Left kidney (tissue), 8 donors: ENCODE measurements at places on chromosomes 1 and 21. TPM values are rescaled to one million over a fixed set of nuclear protein-coding genes. Genes with fewer than 3 reads are reported as not detected.

- no peak for DNase-seq
Measured at GRCh38 chr1:109266965-109267364, 16.0 kb downstream of the PSRC1 start.

DNA sequence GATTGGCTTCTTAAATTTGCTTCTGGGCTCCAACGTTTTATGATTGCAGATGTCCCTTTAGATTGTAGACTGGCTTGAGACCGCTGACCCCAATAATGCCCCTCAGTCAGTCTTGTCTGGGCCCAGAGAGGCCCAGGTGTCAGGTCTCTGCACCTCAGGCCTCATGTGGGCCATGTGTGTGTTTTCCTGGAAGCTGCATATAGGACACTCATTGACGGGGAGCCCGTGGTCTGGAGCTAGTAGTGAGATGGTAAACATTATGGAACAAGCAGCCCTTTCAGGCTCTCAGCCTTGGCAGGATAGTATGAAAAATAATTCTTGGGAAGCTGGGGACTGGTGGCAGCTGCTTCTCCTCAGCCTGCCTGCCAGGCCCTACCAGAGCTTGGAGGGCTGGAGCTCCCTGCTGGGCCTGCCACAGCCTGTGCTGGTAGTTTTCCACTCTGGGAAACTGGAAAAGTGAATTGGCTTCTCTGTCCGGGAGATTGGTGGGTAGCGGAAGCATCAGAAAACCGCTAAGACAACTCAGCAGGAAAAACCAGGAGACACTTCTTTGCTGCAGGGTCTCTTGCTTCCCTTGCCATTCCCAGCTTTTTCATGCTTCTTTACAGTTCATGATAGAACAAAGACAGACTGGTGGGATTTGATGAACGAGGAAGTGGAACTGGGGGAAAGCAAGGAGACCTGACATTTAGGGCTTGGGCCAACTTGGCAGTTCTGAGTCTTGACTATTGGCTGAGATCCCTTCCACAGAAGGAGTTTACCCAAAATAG lies 57.8 kb upstream of the HSD17B7 start:
- no peak for DNase-seq

- DNase-seq: no peak
Measured at GRCh38 chr1:201786824-201787223, 42.1 kb upstream of the IPO9 start.

DNA sequence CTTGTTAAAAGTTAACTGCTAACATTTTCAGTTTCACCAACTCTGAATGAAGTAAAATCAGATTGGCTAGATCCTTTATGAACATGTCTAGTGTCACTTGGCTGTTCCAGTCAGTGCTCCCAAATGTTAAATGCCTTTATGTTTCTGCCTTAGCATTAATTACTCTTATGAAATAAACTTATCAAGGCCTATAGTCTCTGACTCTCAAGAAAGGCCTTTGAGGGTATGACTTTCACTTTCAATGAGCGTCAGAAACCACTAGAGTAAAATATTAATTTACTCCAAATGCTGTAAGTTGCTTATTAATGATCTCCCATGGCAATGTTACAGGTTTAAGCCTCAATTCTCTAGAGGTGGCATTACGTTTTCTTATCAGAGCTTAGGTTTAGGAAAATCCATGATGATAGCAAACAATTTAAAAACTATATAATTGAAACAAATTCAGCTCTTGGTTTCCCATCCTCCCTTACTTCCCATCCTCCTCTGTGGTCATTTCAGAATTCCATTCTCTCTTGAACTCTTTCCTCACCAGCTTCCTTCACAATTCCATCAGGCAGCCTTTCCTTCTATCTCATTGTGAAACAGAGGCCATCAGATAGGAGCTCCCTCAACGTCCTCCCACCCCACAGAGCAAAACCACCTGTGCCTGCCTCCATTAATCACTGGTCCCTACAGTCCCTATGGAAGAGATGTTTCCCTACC lies 108.6 kb upstream of the COP1 start:
- no peak for DNase-seq

DNA sequence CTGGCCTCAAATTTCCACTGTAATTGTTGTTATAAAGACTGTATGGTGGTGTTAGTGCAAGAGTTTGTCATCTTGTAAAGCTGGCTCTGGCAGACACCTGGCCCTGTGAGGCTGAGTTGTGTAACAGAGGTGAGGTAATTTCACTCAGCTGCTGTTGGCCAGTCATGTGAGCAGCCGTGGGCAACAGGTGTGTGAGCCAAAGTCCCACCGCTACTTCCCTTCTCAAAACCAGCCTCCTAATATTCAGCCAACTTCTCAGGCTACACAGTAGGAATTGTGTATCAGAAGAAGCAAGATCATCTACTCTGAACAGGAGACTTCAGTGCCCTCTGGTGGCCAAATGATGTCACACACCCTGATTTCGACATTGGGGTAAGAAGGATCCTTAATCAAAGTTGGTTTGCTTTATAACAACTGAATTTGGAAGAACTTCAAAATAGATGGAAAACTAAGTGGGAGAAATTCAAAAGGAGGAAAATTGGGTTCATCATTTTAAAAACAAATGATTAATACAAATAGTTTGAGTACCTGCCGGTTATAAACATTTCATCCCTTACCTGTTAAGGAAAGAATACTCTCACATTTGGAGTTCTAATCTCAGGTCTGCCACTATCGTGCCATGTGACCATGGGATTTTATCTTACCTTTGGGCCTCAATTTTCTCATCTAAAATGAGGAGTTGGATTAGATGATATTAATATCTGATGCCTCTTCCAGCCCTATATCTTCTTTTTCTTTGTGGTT lies 2.6 kb upstream of the CREG1 start:
- DNase-seq: peak; percentile 74

GRCh38 chr1:51684776-51685175 lies 67.9 kb downstream of the OSBPL9 start:
- no peak for DNase-seq

DNA sequence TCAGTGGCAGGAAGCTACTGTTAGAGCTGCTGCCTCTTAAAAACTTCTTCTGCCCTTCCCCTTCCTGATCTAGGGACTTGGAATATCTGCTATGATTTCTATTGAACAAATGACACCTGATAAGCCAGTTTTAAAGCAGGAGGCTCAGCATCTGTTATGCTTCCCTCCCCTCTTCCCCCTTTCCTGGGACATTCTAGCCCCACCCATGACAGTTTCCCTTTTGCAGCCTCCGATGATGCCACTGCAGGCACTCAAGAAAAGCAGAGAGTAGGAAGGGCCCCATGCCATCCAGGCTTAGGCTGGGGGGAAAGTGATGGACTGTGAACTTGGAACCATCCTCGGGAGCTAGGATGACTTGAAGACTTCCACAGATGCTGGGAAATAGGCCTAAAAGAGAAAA lies 15.1 kb upstream of the EPB41 start:
- DNase-seq: no peak

GRCh38 chr1:7289694-7290093 lies 481.4 kb upstream of the VAMP3 start:
- no peak for DNase-seq

DNA sequence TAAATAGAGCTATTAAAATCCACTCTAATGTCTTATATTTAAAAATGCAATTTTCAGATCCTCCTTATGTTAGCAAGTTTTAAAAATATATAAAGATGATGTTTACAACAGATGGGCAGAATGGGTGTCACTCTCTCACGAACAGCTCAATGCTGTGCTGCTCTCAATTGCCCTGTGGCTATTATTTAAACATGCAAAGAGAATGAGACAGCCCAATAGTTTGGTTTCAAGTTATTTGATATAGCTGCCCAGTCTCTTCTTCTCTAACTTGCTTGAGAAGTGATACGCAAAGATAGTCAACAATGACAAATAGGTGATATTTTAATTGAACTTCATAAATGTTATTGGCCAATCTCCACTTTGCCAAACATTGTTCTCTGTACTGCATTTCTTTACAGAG lies 199.3 kb upstream of the GREM2 start:
- no peak for DNase-seq

DNA sequence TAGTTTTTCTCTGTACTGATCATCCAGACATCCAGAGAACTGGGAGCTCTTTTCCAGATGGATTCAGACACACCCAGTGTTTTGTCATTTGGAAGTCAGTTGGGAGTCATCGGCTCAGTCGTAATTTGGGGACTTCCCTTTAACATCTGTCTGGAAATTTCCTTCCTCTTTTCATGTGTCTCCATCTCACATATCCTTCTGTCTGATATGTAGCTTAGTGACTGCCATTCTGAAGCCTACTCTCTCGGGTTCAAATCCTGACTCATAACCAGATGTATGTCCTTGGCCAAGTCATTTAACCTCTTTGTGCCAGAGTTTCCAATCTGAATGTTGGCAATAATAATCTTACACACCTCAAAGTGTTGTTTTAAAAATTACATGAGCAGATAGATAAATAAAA lies 3.0 kb downstream of the MORC3 start:
- no peak for DNase-seq

DNA sequence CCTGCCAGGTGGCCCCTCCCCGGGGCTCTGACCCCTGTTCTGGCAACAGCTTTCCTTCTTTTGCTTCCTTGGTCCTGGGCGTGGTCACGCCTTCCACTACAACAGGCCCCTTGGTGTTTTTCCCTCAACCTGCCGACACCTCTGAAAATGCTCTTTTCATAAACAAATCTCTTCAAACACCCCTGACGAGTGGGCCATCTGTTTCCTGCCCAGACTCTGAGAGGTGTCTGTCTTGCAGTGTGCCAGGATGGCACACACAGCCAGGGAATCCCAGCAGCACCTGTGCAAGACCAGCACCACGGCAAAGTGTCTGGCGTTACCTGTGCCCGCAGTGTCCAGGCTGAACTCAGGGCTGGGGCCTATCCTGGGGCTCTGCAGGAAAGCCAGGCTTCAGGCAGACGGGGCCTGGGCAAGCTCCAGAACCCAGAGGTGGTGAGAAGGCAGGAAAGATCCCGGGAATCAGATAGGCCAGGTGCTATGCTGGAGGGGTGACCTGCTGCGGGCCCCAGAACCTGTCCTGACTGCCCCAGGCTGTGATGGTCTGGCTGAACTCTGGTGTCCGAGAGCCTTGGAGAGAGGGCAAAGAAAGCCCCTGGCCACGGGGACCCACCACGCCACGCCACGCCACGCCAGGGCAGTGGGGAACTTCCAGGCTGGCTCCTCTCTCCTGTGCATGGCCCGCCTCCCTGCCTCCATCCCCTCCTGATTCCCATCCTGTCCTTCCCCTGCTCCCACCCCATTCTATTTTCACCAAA lies 88.9 kb downstream of the SIK1 start:
- no peak for DNase-seq

DNA sequence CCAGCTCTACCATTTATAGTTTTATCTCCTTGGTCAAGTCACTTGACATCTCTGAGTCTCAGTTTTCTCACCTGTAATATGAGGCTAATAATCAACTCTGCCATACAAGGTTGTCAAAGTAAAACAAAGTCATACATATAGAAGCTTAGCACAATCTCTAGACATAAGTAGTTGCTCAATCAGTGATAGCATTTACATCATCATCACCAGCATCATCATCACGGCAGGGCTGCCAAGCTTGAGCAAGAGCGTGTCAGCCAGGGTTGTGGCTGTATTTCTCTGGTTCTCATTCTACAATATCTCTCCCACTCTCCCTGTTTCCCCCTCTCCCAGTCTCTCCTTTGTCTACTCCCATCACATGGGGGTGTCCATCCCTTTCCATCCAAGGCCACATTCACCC lies 41.7 kb upstream of the COA6 start:
- DNase-seq: no peak

DNA sequence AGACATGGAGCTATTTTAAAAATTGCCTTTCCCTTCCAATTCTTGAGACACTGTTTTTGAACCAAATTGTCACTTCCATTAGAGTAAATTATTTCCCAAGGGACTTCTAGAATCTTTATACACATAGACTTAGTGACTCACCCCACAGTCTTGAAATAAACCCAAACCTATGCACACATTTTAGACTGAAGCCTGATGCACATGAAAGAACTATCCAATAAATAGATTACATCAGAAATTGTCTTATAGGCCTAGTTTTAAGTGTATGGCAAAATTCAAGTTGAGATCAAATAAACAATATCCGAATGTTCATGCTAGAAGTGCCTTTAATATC lies 32.2 kb upstream of the ZNF326 start:
- DNase-seq: no peak

DNA sequence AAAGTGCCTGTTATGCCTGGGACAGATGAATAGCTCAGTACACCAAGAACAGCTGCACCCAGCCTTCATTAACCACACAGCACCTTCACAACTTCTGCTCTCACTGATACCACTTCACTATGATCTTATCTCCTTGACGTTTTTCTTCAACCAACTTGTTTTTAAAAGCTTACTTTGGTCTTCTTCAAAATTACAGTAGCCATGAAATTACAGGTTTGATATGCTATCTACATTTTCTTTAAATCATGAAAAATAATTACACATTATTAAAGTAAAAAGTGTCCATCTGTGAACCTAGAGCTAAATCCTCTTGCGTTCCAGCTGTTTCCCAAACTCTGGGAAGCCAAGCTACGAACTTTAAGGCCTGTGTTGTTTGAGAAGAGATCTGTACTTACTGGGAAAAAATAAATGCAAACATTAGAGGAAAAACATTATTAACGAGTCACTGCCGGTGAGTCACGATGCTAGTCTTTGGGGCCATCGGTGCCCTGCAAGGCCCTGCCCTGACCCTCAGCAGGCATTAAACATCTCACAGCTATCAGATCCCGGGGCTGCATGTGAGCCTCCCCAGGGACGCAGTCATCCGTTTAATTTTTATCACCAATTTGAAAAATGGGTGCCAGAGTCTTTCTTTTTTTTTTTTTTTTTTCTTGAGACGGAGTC lies 56.3 kb upstream of the GPR153 start:
- DNase-seq: no peak

DNA sequence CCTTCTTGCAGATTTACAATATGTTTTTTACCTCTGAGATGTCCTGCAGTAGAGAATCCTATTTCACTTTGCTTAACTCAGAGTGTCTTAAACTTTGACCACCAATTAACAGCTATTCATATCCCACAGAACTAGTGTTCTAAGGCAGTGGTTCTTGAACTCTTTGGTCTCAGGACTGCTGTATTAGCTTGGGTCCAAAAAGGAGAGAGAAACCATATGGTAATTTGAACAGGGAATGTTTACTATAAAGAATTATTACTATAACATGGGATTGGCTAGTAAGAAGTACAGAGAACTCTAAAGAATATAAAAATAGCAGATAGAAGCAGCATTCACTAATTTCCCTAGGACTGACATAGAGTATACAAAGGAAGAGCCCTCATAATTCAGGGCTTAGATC lies 31.6 kb downstream of the FAM177B start:
- DNase-seq: no peak

GRCh38 chr1:182080955-182081582 lies 19.6 kb upstream of the ZNF648 start:
- peak; percentile 55 for DNase-seq

- no peak for DNase-seq
Measured at GRCh38 chr1:51000651-51001050, 30.6 kb downstream of the CDKN2C start.

TMEM82 gene
- polyA plus RNA-seq: 3.2 TPM

MRPL9 gene
- polyA plus RNA-seq: 124 TPM

SPATA46 gene
- polyA plus RNA-seq: 2.2 TPM

TFAP2E gene
- 0.98 TPM for polyA plus RNA-seq

JTB gene
- polyA plus RNA-seq: 89.6 TPM

OR2M7 gene
- not detected for polyA plus RNA-seq
